ENCODE measurements at places on chromosomes 6 and 20.

- DNase-seq = no peak
Observed at GRCh38 chr6:10557913-10558312, 36.8 kb downstream of the GCNT2 start.

- peak; percentile 68 for DNase-seq
Observed at GRCh38 chr6:138572167-138572875, 73.0 kb upstream of the NHSL1 start.

GRCh38 chr6:32622545-32623401 lies 14.4 kb upstream of the HLA-DQA1 start:
- DNase-seq = peak; percentile 13

DNA sequence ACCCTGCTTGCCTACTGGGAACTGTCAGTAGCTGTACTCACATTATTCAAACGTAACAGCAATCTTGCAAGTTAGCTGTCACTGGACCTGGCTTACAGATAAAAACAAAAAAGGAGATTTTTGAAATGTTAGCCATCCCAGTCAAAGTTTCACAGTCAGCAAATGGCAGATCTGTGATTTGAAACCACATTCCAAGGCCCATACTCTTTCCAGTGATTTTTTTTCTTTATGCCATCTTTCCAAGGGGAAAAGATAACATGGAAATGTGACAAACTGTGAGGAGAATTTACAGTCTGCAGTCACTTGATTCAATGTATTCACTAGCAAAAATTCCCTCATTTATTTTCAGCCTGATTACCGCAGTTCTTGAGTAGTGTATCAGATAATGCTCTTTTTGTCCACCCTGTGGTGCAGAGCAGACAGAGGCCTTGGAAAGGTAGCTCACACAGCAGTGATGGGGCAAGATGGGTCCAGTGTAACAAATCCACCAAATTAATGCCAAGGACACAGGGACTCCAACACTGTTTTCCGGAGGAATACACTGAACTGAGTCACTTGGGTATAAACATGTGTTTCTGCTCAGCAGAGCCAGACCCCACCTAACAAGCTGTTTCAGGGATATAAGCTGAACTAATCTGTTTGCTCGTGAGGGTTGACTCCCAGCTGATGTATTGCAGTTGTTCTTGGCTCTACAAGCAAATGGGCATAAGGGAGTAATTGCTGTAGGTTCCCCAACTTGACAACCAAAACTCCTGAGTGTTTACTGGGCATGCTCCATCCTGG lies 49.9 kb upstream of the ADGRF1 start:
- DNase-seq = no peak

DNA sequence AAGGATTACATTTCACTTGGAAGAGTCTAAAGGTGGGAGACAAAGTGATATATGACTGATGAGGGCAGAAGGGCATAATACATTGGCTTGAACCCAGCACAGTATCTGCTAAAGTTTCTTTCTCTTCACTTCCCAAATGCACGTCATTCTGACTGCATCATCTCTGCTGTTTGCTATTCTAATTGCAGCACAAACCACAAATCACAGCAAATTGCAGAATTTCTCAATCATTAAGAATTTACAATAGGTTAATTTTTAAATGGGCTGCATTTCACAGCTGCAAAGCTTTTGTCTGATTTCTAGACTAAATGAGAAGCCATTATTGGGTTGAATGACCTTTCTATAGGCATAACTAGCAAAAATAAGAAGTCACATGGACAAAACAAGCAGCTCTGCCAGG lies 337.0 kb downstream of the RNGTT start:
- no peak for DNase-seq

GRCh38 chr6:42029881-42030280 lies 20.4 kb upstream of the TAF8 start:
- no peak for DNase-seq

DNA sequence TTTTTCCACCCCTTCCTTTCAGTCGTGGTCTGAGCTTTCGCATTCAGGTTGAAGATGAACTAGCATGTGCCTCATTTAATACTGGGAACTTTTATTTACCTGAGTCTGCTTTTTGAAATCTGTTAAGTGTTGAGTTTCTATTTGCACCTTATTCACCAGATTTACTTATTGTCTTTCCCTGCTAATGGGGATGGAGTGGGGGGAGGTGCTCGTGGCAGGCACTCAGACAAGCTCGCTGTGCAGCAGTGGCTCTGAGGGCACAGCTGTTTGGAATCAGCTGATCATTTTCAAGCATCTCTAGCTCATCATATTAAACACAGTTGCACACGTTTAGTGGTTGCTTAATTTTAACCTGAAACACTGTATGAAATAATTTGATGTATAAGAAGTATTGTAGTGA lies 35.6 kb downstream of the UTRN start:
- DNase-seq = no peak

DNA sequence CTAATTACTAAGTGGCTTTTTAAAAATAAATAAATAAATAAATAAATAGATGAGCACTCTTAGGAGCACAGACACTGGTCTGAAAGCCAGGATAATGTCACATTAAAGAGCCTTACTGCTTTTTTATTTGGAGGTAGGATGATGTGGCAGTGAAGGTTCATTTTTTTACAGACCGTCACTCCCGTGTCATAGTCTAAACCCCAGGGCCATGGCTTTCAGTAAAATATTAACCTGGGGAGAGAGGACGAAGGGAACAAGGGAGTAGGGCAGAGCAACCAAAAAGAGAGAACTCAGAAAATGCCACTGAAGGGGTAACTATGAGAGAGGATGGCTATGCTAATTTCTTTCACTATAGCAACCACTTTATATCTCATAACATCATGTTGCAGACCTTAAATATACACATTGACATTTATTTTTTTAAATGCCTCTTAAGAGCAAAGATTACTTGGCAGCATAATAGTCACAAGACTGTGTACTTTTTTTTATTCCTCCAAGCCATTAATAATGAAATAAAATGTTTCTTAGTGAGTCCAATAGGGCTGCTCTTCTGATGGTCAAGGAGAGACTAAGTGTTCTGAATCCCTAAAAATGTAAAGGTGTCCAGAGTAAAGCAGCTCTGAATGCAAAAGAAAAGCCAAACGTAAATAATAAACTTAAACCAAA lies 100.9 kb upstream of the SIM1 start:
- DNase-seq = no peak

DNA sequence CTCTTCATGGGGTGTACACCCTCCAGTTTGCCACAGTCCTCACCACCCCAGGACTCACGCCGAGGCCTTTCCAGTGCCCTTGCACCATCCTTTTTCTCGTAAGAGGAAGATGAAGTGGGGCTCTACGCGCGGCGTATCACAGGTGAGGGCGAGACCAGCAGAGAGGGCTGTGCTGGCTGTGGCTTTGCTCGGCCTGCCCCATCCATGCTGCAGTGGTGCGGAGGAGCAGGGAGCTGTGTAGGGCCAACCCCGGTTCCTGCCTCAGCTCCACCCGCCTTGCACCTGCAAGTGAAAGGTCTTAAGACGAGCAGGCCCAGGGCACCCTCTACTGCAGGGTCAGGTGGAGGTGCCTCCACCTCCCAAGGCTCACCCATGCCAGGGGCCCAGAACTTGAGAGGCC lies 24.1 kb downstream of the RBCK1 start:
- no peak for DNase-seq

DNA sequence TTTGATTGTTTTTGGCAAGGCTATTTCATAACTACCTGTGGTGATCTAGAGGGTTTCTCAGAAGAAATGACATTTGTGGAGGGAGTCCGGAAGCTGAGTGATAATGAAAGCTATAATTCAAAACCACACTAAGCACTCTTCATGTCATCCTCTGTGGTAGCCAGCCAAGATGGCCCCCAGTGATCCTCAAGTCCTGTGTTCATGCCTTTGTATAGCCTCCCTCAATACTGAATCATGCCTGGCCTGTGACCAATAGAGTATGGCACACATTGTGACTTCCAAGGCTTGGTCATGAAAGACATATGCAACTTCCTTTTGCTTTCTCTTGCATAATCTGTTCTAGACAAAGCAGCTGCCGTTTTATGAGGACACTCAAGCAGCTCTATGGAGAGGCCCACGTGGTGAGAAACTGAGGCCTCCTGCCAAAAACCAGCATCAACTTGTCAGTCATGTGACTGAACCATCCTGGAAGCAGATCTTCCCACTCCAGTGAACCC lies 12.8 kb upstream of the DNAAF9 start:
- no peak for DNase-seq

Measured in progenitor cell of endocrine pancreas (in vitro differentiated cells).